Upper lobe of right lung (tissue), 1 donor: ENCODE measurements at places on chromosomes 1 and 21. TPM values are rescaled to one million over a fixed set of nuclear protein-coding genes. Genes with fewer than 3 reads are reported as not detected.

DNA sequence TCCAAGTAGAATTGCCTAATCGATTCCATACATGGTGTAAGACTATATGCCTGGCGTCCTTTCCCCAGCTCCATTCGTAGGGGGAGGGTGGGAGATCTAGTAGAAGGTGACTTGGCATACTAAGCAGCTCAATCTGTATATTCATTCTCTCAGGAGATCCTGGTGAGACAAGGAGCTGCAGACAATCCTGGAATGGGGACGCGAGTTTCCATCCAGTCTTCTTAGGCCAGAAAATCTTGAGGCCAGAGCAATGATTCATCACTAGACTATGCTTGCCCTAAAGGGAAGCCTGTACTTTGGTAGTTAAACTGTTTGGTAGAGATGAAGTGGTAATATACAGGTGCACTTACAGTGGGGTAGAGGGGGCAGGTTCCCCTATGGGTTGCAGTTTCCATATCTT is 468.7 kb downstream of the ADGRL2 start:
- DNase-seq: no peak

DNA sequence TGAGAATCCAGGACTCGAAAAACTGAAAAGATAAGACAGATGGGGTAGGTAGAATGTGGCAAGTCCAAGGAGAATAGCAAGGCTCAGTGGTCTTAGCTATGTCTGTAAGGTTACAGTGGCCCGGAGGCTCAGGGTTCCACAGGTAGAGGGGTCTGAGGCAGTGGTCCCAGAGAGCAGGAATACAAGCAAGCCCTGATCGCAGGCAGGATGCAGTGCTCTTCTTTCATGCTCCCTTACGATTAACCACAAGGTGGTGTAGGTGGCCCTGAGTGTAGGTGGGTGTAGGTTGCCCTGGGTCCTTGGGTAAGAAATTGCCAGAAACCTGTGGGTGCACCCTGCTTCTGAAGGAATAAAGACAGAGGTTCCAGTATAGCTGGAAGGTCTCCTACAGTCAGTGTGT is 99.1 kb upstream of the RAB3GAP2 start:
- DNase-seq: no peak

GRCh38 chr1:43786201-43786958 is 79.0 kb downstream of the ST3GAL3 start:
- DNase-seq: no peak

DNA sequence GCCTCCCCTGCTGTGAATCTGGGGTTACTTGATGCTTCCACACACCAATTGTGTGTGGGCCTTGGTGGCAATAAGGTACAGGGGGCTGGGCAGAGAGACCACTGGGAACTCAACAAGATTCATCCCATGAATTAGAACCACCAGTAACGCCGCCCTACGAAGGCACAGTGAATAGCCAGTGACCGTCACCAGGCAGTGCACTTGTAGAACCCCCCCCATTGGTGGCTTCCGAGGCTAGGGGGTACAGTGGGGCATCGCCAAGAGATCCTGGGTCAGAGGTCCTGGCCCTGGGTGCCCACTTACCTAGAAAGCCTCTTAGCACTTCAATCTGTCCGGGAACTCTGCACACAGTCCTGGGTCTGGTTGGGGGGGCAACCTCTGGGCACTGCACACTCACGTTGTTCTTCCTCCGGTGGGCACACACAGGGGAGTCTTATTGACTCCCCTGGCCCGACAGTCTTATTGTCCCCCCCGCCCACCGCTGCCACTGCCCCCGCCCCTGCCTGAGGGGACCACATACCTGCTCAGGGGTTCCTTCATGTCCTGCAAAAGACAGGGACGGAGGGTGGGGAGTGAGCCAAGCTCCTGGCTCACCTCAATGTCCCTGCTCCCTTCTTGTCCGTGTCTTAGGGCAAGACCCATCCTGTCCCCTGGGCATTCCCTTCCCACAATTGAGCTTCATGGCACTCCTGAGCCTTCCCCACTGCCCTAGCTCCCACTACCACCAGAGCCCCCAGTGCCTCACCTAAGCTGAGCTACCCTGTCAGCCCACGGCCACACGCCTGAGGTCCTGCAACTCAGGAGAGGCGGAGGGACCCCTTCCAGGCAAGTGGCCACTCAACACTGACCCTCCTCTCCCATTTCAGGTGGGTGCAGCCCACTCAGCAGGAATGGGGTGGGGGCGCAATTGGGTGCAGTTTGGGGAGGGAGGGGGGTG is 2.5 kb upstream of the TRIM11 start:
- DNase-seq: peak; percentile 56

DNA sequence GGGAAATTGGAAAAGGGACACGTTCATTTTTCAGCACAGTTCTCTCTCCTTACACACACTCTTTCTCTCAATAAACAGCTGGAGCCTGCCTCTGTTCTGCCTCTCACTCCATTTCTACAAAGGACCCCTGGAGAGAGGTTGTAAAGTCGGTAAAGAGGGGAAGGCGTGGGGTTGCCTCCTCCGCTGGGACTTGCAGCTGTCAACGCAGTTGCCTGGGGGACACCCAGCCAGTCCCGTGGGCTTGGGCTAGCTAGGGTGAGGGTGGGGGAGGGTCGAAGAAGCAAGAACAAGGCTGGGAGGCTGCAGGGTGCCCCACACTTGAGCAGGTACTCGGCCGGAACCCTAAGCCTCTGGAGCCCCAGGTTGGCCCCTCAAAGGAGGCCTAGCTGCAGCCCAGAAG is 27.6 kb downstream of the C1orf216 start:
- DNase-seq: no peak

The MPZ gene
- total RNA-seq: 2.5 TPM

The ANGPTL1 gene
- 9.3 TPM for total RNA-seq
